ENCODE measurements at places on chromosomes 6 and 20. TPM values are rescaled to one million over a fixed set of nuclear protein-coding genes. Genes with fewer than 3 reads are reported as not detected.

DNA sequence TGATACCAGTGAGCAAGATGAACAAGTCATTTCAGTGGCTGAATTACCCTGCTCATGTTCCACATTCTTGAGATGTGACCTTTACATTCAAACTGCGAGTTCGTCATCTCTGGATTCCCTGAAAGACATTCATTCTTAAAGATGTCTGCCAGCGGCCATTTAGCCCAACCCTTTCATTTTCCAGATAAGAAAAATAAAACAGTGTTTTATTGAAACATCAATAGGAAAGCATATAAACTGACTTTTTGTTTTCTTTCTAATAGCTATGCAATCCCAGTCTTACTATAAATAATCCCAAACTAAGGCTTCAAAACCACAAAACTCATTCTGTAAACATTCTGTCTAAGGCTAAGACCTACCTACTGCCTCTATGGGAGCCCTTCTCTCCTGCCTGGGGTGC, 134.0 kb downstream of the SAMD5 start:
- no peaks in the 10 kb centered on the region for H3K27me3 ChIP-seq
- no peak overlapping the region for H3K27ac ChIP-seq
- H3K4me1 ChIP-seq: no peaks in the 10 kb centered on the region
- no peak overlapping the region for H3K4me3 ChIP-seq
- no peaks in the 10 kb centered on the region for H3K36me3 ChIP-seq

- DNase-seq: no peak
- H3K27ac ChIP-seq: no peak overlapping the region
- no peaks in the 10 kb centered on the region for H3K36me3 ChIP-seq
Observed at GRCh38 chr6:1709234-1709641, 99.5 kb downstream of the FOXC1 start.

- DNase-seq: no peak
- H3K4me1 ChIP-seq: peaks cover 22% of the 10 kb centered on the region
- no peak overlapping the region for H3K4me3 ChIP-seq
- H3K27me3 ChIP-seq: peaks cover 27% of the 10 kb centered on the region
- H3K36me3 ChIP-seq: no peaks in the 10 kb centered on the region
Observed at GRCh38 chr20:62606016-62606415, 36.3 kb upstream of the SLCO4A1 start.

DNA sequence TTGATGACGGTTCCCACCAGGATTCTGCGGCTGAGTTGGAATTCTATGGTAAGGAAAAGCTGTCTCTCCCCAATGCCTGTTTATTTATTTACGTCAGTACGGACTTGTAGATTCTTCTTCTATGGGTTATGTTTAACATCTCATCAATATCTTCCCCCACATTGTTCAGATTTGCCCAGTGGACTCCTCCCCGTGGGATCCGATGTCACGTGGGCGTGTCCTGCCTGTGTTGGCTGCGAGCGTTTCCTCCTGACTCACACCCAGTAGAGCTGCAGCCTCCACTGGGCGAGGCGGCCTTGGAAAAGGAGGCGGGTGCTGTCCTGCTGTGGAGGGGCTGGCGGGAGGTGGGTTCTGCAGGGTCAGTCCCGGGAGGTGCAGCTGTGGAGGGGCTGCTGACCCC, 46.8 kb upstream of the SLCO4A1 start:
- no peaks in the 10 kb centered on the region for H3K36me3 ChIP-seq
- 0 out of 2 replicates have a peak, but pooled peaks cover 4% of the 10 kb centered on the region for H3K4me1 ChIP-seq
- peak; percentile 61 for DNase-seq
- no peak overlapping the region for H3K4me3 ChIP-seq
- peaks cover 48% of the 10 kb centered on the region for H3K27me3 ChIP-seq
- H3K27ac ChIP-seq: no peak overlapping the region

OXT gene
- total RNA-seq: not detected

- H3K27me3 ChIP-seq: no peaks in the 10 kb centered on the region
- no peak overlapping the region for H3K27ac ChIP-seq
- no peaks in the 10 kb centered on the region for H3K36me3 ChIP-seq
- H3K4me3 ChIP-seq: no peak overlapping the region
Observed at GRCh38 chr20:8320306-8320705, 188.2 kb downstream of the PLCB1 start.

DNA sequence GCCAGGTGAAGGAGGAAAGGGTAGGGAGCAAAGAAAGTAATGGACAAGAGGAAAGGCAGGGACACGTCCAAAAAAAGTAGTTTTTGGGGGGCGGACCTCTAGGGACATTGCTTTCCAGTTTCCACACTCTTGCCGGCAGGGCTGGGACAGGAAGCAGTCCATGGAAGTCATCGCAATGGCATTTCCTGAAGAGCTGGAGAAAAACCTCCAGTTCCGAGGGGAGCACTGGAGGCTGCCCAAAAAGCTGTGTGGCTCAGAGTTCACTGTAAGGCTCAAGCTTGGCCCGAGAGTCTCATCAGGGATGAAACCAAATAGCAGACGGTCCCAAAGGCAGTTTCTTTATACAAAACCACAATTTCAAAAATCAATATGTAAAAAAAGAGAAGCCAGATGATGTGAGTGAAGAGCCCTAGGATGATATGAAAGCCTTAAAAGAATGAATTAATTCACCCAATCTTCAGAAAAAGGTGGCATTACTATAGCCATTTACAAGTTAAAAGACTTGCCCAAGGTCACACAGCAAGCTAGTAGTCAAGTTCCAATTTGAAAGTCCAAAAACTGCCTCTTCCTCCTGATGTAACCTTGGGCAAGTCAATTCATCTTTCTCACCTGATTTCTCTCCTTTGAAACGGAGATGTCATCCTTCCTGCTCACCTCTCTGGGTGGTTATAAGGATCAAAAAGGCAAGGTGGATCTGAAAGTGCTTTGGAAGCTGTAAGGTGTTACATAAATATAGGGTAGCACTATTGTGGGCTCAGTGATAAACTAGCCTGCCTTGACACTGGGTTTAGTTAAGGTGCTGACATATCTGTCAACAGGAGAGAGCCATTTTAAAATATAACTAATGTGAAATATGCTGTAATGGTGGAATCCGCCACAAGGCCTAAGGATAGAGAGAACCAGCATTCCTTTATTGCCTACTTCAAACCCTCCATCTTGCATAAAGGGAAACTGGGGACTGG, 9.1 kb downstream of the BCL2L1 start:
- peak overlapping the region; percentile 99 for H3K27ac ChIP-seq
- H3K4me3 ChIP-seq: peak overlapping the region; percentile 47
- peak; percentile 93 for DNase-seq
- peaks cover 96% of the 10 kb centered on the region for H3K4me1 ChIP-seq
- no peaks in the 10 kb centered on the region for H3K27me3 ChIP-seq

GRCh38 chr6:47552319-47552718, 74.7 kb downstream of the CD2AP start:
- H3K27me3 ChIP-seq: no peaks in the 10 kb centered on the region
- no peak overlapping the region for H3K4me3 ChIP-seq
- no peak for DNase-seq
- H3K27ac ChIP-seq: no peak overlapping the region
- peaks cover 7% of the 10 kb centered on the region for H3K36me3 ChIP-seq
- no peaks in the 10 kb centered on the region for H3K4me1 ChIP-seq

GRCh38 chr20:43767686-43768474, 41.1 kb upstream of the GTSF1L start:
- no peak for DNase-seq
- peaks cover 5% of the 10 kb centered on the region for H3K4me1 ChIP-seq
- H3K4me3 ChIP-seq: no peak overlapping the region
- H3K27me3 ChIP-seq: no peaks in the 10 kb centered on the region

RAB44 gene
- not detected for total RNA-seq

TDRD6 gene
- total RNA-seq: 0.57 TPM

GRCh38 chr6:97294451-97294850, 11.4 kb upstream of the MMS22L start:
- no peaks in the 10 kb centered on the region for H3K36me3 ChIP-seq
- H3K27ac ChIP-seq: no peak overlapping the region
- no peaks in the 10 kb centered on the region for H3K27me3 ChIP-seq
- H3K4me1 ChIP-seq: no peaks in the 10 kb centered on the region

DNA sequence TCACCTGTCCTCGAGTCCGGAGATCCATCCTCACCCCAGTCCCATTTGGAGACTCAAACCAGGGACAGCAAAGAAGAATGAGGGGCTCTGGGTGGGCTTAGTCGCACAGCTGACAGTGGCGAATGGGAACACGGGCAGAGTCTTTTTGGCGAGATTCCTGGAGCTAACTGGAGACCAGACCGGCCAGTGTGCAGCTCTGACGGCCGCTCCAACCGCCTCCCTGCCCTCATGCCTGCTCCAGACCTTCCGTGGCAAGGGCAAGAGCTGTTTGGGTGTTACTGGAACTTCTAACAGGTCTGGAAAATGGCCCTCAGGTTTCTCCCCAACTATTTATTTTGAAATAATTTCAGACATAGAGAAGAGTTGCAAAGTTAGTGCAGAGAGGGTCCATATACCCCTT, 75.6 kb downstream of the IRF4 start:
- no peaks in the 10 kb centered on the region for H3K4me1 ChIP-seq
- no peak for DNase-seq
- H3K27me3 ChIP-seq: peaks cover 43% of the 10 kb centered on the region
- H3K27ac ChIP-seq: no peak overlapping the region
- H3K36me3 ChIP-seq: no peaks in the 10 kb centered on the region

GRCh38 chr6:30840935-30841643, 43.2 kb upstream of the DDR1 start:
- no peak overlapping the region for H3K4me3 ChIP-seq
- H3K27me3 ChIP-seq: no peaks in the 10 kb centered on the region
- H3K36me3 ChIP-seq: no peaks in the 10 kb centered on the region
- no peak for DNase-seq

GUCA1A gene
- not detected for total RNA-seq

DNA sequence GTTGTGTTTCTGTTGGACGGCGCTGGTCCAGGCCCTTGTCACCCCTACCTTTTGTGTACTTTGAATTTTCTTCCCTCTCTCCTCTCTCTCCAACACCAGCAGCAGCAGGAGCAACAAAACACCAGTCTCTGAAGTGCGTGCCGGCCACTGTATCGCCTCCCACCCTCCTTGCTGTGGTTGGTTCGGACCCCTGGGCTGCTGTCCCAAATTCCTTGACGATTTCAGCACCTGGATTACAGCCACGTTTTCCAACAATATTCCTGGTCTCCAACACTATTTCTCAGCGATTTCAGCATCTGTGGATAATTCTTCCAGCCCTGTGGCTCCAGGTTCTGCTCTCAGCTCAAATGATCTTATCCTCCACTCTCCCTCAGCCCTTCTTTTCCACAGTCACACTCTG, 11.8 kb downstream of the MAS1 start:
- no peak overlapping the region for H3K4me3 ChIP-seq
- H3K27ac ChIP-seq: no peak overlapping the region
- H3K4me1 ChIP-seq: no peaks in the 10 kb centered on the region
- no peak for DNase-seq
- peaks cover 88% of the 10 kb centered on the region for H3K27me3 ChIP-seq

MAK gene
- total RNA-seq: 1.6 TPM

DNA sequence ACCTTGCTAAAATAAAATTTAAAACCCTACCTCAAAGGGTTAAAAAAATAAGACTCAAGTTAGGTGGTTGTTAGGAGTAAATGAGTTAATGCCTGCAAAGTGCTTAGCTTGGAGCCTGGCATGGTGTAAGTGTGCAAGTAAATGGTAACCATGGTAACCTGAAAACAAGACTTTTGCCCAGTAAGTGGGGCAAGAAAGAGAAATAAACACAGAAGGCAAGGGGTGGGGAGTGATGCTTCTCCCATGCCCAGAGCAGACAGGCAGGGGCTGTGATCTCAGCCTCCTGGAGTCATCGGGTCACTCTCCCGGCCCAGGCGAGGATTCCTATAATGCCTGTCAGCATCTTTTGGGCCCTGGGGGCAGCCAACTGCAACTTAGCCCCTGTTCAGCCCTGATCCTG, 59.2 kb upstream of the SLC32A1 start:
- no peak overlapping the region for H3K4me3 ChIP-seq
- H3K4me1 ChIP-seq: no peaks in the 10 kb centered on the region
- H3K27ac ChIP-seq: no peak overlapping the region
- no peaks in the 10 kb centered on the region for H3K36me3 ChIP-seq

PDYN gene
- total RNA-seq: not detected

CCN6 gene
- total RNA-seq: not detected

PCNA gene
- 207 TPM for total RNA-seq

GRCh38 chr20:50920997-50921396, 10.2 kb downstream of the ADNP start:
- no peaks in the 10 kb centered on the region for H3K27me3 ChIP-seq
- H3K4me1 ChIP-seq: no peaks in the 10 kb centered on the region
- H3K36me3 ChIP-seq: peaks cover 15% of the 10 kb centered on the region
- no peak for DNase-seq
- H3K4me3 ChIP-seq: no peak overlapping the region

- no peak overlapping the region for H3K27ac ChIP-seq
- H3K4me1 ChIP-seq: no peaks in the 10 kb centered on the region
- H3K36me3 ChIP-seq: no peaks in the 10 kb centered on the region
- no peak overlapping the region for H3K4me3 ChIP-seq
- DNase-seq: peak; percentile 58
Observed at GRCh38 chr20:6395695-6396094, 272.9 kb upstream of the FERMT1 start.

DNA sequence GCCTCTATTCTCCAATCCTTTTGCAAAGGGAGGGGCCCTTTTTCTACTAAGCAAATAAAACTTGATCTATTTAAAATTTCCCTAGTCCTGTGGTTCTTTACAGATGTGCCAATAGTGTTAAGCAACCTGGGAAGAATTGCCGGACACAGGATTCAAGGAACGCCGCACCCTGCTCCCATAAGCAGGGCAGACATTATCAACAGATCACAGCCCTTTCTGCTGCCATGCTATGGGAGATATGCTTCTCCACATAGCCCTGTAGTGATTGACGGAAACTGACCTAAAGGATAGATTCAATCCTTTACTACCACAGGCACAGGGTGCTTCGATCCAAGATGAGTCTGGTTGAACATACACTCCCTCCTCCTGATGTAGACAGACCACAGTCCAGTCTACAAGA, 118.4 kb upstream of the TRAF3IP2 start:
- DNase-seq: no peak
- no peaks in the 10 kb centered on the region for H3K36me3 ChIP-seq
- no peaks in the 10 kb centered on the region for H3K27me3 ChIP-seq
- H3K4me3 ChIP-seq: no peak overlapping the region
- no peak overlapping the region for H3K27ac ChIP-seq

RAD21L1 gene
- 0.60 TPM for total RNA-seq

BMP6 gene
- total RNA-seq: not detected

GRCh38 chr6:33373960-33374910, 17.4 kb upstream of the KIFC1 start:
- H3K4me1 ChIP-seq: peaks cover 33% of the 10 kb centered on the region
- H3K36me3 ChIP-seq: no peaks in the 10 kb centered on the region
- H3K27ac ChIP-seq: peak overlapping the region; percentile 91
- peak overlapping the region; percentile 15 for H3K4me3 ChIP-seq
- no peaks in the 10 kb centered on the region for H3K27me3 ChIP-seq

DNA sequence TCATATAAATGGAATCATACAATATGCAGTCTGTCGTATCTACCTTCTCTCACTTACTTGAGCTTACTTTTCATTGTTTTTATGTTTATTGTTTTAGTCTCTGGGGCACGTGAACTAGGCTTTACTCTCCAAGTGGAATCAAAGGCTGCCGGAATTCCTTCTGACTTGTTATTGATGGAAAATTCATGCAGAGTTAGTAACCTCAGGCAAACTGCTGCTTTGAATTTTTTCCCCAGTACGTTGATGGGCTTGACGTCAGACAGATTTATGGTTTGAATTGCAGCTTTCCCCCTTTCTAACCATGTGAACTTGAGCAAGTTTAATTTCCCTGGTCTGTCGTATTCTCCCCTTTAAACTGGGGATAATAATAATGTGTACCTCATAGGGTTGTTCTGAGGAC, 68.6 kb downstream of the ZDHHC14 start:
- no peaks in the 10 kb centered on the region for H3K36me3 ChIP-seq
- H3K4me3 ChIP-seq: no peak overlapping the region
- H3K4me1 ChIP-seq: no peaks in the 10 kb centered on the region
